NCI-H1417 treated with DMSO at 0.1 percent for 48 hours (cell line): ENCODE measurements at places on chromosomes 7 and 10.

DNA sequence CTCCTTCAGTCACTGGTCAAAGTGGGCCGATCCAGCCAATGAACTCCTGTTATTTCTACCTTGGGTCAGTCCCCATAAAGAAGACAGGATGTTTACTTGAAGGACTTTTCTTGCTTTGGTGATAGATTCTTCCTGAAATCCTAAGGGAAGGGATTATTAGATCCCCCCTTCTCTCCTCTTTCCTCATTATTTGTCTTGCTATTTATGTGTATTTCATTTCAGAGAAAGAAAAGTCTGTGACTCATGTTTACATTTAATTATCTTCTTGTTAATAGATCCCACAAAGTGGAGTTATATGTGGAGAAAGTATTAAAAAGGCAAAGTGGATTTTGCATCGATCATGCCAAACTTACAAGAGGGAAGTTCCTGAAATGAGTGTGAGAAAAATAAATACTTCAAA is 341.5 kb downstream of the PHTF2 start:
- no peak for DNase-seq

DNA sequence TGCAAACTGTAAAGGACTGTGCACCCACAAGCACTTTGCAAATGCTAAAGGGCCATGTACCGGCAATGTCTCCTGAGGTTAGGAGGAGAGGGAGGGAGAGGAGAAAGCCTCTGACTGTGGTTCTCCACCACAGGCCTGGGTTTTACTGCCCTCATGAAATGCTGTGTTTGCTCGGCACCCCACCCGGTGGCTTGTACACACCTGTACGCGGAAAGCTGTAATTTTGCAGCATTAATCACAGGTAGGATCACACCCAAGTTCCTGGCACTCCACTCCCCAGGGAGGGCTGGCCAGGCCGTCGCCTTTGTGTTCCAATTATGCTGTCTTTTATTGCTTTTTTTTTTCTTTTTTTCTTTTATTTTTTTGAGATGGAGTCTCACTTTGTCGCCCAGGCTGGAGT is 78.5 kb upstream of the MYL10 start:
- DNase-seq = no peak

GRCh38 chr10:16360001-16360400 is 76.8 kb upstream of the PTER start:
- no peak for DNase-seq

GRCh38 chr10:119817991-119818888 is 54.4 kb downstream of the MCMBP start:
- DNase-seq = no peak

- DNase-seq = no peak
These were observed 43.8 kb upstream of the ARID5B start for GRCh38 chr10:61857746-61858145.

- DNase-seq = no peak
These were observed 99.6 kb downstream of the LMBR1 start for GRCh38 chr7:156793334-156793733.

- no peak for DNase-seq
These were observed 14.1 kb downstream of the PDZD8 start for GRCh38 chr10:117360994-117361667.

DNA sequence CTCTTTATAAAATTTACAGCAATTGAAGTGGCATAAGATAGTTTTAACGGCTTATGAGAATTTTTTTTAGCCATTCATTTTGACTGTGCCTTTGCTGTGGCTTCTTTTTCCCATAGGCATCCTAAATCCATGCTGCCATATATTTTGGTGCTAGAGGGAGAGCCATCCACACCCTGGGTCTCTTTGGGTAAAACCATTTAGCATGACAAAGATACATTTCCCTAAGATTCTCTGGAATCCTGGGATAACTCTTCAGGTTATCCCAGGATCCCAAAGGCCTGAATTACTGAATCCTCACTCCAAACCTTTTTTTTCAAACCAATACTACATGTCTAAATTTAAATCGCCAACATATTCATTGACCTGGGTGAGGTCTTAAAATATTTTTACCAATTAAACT is 28.9 kb downstream of the DNAJC12 start:
- DNase-seq = no peak

DNA sequence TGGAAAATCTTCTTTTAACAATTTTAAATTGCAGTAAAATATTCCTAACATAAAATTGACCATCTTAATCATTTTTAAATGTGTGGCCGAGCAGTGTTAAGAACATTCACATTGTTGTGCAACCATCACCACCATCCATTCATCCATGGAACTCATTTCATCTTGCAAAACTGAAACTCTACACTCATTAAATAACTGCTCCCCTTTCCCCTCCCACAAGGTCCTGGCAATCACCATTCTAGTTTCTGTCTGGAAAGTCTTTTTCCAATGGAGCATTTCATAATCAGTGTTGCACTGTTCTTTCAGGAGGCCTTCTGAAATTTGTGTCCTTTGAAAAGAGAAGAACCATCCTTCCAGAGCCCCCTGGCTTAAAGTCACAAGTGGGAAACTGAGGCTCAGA is 233.1 kb downstream of the PLXNA4 start:
- no peak for DNase-seq

DNA sequence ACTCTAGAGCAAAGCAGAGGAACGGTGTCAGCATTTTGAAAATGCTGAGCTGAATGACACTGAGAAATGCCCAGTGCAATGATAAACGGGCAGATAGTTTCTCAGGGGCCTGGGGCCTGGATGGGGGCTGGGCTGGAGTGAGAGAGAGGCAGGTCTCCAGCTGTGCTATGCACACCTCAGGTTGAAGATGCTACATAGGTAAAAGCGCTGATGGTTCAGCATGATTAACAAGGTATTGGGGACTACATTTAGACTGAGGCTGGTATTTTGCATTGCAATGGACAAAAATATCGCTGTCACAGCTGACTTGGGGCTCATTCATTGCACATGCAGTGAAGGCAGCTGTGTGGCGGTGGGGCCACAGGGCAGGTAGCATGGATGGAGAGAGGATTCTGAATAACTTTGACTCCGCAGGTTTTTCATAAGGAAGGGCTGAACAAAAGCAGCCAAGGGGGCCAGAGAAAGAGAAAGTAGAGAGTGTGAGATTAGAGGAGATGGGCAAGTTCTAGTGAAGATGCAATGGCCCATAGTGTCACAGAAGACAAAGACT is 290.8 kb upstream of the ZNF32 start:
- DNase-seq = no peak

DNA sequence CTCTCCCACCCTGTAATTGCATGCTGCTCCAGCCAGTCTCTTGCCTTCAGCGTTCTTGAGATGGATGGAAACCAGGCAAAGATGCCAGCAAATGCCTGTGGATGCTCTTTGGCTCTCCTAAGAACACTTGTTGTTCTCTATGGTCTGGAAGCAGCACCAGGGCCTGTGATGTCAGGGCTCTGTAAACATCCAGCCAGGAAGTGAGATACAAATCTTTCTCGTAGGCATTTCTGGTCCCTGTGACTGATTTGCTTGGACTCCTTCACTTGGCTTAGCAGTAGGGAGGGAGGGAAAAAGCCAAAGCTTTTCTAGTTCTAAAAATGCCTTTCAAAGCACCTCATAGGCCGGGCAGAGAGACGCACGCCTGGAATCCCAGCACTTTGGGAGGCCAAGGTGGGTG is 201.3 kb downstream of the REEP3 start:
- no peak for DNase-seq

GRCh38 chr7:127870231-127870907 is 160.9 kb downstream of the LRRC4 start:
- DNase-seq = no peak

GRCh38 chr7:46603780-46604179 is 682.7 kb upstream of the IGFBP3 start:
- DNase-seq = no peak

GRCh38 chr7:135147899-135148721 is at the start of gene TMEM140:
TMEM140 (plus strand) TSS chr7:135148072; CDS start chr7:135164442, 16,370 bp downstream.
- DNase-seq = no peak

GRCh38 chr7:131909151-131909768 is 352.8 kb upstream of the PODXL start:
- no peak for DNase-seq

DNA sequence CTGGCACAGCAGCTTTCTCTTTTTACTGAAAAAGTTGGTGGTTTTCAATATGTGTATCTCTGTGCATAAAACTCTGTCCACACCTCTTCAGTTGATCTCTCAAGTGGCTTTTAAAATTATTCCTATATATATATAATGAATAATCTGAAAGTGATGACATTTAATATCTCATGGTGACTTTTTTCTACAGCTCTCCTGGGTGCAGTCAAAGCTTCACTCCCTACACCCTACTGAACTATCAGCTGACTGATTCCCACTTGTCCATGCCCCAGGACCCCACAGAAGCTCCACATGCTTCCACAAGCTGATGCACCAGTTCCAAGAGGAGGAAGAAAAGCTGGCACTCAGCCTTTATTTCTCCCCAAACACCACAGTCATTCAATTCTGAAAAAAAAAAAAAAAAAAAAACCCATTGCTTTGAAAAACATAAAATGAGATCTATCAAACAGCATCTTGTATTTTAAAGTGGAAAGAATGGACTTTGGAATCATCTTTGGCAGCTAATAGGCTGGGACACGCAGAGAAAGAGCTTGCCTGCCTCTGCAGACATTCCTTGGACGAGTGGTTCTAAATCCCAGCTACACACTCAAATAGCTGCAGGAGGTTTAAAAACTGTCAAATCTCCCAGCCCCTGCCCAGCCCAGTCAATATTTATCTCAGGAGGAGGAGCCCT is 75.3 kb upstream of the GDF10 start:
- no peak for DNase-seq

- DNase-seq = no peak
These were observed 309.7 kb downstream of the CSTF2T start for GRCh38 chr10:51389415-51390321.

DNA sequence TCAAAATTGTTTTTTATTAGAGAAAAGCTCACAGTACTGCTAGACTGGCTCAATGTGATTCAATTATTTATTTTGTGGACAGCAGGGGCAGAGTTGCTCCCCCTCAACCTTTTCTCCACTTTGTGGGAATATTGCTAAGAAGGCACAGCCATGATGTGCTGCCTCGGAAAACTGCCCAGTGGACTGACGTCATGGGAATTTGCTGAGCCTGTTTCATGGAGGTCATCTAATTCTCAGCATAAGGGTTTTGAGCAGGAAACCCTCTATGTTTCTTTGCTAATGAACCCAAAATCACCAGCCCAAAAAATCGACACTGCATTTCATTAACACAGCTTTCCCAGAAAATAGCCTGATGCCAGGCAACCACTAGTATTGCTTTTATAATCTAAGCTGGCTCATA is 228.8 kb upstream of the FAM3C start:
- DNase-seq = no peak

GRCh38 chr10:129511086-129511485 is 44.0 kb downstream of the MGMT start:
- DNase-seq = no peak

DNA sequence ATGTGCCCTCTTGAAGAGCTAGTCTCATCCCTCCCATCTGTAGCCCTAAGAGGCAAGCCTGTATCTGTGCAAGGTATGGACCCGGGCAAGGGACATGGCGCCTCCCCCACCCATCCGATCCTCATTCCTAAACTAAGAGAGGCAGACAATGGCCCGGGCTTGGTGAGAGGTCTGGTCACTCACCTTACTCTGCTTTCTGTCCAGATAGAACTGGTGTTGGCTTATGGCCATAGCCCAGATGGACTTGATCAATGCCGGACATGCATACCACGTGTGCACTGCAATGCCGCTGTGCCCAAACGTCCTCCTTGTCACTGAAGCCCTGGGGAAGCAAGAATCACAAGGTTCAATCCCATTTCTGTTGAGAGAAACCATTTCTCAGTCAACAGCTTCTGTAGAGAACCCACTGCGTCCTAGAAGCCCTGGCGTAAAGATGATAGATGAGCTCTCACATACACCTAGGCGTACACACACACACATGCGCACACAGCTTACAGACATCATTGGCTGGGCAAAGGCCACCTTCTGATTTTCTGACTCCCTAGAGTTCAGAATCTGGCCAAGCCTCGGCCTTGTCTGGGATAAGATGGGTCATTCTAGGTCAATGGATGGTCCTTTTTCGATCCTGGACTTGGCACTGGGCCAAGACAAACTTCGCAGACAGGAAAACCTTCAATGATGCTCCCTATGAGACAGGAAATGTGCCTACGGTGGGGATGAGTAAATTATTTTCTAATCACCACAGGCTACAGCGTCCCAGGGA is 114.6 kb downstream of the PRPF18 start:
- DNase-seq = no peak

GRCh38 chr7:66847879-66848790 is 72.9 kb upstream of the TMEM248 start:
- no peak for DNase-seq

DNA sequence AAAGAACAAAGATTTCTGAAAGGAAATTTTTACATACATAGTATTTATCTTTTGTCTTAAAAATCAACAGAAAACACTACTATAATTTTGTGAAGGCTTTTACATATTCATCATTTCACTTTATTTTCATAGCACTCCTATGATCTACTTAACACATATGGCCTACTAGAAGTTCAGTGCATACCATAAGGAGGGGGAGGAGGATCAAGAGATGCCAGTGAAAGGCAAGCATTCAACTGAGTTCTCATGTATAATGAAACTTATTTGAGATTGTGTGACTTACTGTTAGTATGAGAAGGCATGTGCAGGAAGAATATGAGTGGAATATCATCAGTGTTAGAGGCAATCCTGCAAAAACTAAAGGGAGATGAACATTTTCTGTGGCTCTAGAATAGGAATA is 10.6 kb downstream of the BRAF start:
- no peak for DNase-seq

- no peak for DNase-seq
These were observed 62.7 kb downstream of the ADCYAP1R1 start for GRCh38 chr7:31114593-31115343.

DNA sequence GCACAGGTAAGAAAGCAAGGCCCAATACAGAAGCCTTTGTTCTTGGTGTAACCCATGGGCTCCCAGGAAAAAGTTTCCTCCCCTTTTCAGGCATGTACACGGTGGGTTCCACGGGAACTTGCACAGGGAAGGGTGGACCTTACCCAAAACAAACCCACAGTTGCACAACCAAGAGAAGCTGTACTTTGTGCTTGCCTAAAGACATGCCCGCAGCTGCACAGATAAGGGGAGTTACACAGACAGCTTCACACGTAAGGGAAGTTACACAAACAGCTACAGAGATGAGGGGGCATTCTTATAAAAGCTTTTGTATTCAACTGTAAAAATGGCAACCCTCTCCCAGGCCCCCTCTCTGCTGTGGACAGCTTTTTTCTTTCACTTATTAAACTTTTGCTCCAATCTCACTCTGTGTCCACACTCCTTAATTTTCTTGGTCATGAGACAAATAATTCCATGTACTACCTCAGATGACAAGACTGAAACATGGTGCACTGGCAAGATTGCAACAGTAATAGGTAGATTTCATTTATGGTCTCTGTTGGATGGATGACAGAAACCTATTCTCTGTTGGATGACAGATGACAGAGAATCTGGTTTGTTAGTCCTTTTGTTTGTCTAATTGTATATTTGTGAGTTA is 72.9 kb downstream of the ATE1 start:
- no peak for DNase-seq

DNA sequence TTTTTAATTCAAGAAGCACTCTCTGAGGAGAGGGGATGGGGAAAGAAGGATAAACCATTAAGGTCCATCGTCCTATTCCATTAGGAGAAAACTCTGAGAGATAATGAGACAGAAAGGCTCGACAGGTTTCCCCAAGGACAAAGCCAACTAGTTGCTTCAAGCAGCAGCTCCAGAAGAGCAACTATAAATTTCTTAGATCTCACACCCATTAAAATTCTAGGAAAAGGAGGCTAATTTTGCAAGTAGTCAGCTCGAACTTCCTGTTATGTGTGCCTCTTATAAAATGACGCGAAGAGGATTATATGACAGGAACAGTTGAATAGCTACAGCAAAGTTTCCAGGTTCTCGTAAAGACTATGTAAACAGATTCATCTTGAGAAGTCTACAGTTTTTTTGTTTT is 52.0 kb upstream of the ST8SIA6 start:
- no peak for DNase-seq

GRCh38 chr7:4281231-4281993 is 400.7 kb upstream of the FOXK1 start:
- DNase-seq = no peak
